ENCODE measurements at places on chromosomes 7 and 10.

DNA sequence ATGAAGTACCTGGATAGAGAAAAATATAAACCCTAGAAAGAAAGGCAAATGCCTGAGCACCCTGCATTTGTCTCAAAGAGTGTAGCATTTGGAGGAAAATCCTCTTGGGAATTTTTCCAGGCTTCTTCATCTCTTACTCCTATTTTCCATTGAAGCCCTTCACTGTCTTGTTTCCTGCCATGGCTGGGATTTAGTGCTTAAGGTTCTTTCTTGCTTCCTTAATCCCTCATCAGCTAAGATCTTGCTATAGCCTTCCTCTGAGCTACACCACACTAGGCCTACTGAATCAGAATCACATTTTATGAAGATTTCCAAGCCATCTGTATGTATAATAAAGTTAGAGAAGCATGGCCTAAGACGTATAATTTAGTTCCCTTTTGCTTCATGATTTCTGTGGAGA lies 97.5 kb upstream of the PHYHIPL start:
- DNase-seq = no peak

GRCh38 chr10:69769395-69769992 lies 32.2 kb upstream of the COL13A1 start:
- DNase-seq = peak; percentile 64

DNA sequence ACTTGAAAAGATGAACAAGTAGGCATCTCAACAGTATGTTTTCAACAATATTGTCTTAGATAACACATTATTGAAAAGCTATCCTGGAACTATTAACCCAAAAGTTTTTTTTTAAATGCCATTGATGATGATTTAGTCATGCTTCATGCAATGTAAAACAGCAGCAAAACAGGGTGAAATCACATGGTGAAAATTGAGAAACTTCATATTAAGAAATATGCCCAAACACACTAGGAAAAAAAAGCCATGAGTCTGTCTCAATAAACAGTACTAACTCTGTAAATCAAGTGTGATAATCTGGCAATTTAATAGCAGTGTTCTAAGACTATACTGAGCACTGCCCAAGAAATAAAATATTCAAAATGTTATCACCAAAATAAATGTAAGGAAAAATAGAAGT lies 613.1 kb downstream of the KCNMA1 start:
- no peak for DNase-seq

DNA sequence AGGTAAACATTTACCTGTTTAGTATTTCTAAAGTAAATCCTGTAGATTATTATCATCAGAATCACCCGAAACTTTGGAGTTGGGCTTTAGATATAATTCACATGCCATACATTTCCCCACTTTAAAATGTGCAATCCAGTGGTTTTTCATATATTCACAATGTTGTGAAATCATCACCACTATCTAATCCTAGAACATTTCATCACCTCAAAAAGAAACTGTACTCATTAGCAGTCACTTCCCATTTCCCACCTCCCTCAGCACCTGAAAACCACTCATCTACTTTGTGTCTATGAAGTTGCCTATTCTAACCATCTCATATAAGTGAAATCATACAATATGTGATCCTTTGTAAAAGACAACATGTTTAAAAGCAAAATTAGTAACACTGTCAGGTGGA lies 182.6 kb downstream of the FZD1 start:
- DNase-seq = no peak

- no peak for DNase-seq
Measured at GRCh38 chr7:94710256-94710655, 54.3 kb upstream of the SGCE start.

GRCh38 chr10:121772884-121773283 lies 154.9 kb downstream of the ATE1 start:
- DNase-seq = no peak

GRCh38 chr7:108138911-108139310 lies 8.8 kb upstream of the LAMB4 start:
- DNase-seq = no peak

- no peak for DNase-seq
Measured at GRCh38 chr7:50355817-50356178, 51.3 kb downstream of the IKZF1 start.

DNA sequence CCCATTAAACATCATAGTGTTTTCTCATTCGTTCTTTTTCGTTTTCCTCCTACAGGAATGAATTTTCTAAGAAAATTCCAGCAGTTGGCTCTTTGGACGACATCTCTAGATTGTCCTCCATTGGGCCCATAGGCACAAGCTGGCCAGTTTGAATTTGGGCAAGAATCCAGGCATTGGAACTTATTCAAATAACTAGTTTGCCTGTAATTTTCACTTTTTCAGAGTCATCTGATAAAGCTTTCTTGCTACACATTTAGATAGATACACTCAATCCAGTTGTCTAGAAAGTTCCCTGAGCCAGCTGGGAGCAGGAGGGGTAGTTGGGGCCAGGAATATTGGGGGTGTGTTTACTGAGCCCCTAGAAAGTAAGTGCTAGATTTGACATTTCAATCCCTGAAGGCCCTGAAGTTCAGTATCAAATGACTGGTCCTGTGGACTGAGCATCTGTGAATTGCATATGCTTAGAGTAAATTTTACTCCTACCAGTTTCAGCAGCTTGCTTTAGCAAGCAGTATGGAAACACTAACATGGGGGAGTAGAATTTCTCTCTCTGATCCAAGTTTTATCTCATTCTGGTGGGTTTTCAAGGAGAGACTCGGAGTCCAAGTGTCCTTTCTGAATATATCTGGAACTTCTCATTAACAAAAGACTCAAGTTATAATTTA lies 5.2 kb downstream of the EGFR start:
- no peak for DNase-seq

GRCh38 chr10:35306852-35307251 lies 29.5 kb upstream of the CCNY start:
- DNase-seq = no peak

GRCh38 chr7:72032934-72033333 lies 379.2 kb downstream of the CALN1 start:
- no peak for DNase-seq

DNA sequence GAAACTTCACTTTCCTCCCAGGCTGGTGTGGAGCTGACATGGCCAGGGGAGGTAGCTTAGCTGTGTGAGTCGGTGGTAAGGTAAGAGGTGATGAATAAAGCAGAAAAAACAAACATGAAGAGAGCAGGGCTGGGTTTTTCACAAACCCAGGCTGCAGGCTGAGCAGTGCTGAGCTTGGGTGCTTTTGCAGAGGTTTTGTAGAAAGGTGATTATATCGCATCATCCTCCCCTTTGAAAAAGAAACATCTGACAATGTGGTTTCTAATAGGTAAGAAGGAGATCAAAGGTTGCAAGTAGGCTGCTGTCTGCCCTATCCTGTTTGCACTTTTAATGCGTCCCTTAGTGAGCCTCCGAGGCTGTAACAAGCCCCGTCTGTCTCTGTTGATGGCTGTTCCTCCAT lies 69.6 kb upstream of the GRM8 start:
- DNase-seq = no peak

DNA sequence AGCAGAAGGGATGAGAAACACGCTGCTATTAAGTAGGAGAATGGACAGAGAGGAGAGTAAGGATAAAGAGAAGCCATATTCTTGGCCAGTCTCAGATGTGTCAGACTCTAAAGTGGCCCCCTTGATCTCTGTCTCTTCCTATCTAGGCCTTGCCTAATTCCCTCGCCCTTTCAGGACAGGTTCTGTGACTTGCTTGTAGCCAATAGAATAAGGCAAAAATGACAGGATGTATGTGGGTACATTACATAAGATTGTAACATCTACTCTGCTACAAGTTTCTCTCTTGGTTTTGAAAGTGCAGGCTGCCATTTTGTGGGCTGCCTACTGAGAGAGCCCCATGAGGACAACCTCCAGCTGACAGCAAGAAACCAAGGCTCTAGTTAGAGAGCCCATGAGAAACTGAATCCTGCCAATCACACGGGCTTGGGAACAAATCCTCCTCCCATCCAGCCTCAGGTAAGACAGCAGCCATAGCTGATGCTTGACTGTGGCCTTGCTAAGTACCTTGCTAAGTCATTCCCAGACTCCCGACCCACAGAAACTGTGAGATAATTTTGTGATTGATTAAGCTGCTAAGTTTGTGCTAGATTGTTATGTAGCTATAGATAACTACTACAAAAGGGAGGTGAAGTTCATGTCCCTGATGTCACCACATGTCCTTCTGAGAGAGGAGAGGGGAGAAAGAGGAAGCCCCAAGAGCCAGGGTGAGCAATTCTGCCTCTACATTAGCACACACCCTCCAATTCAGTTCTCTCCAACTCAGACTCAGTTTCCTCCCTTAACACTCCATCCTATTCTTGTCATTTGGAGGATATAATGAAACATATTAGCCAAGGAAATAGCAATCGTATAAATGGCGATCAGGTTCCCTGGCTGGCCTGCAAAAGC lies 185.5 kb downstream of the SGMS1 start:
- DNase-seq = no peak

DNA sequence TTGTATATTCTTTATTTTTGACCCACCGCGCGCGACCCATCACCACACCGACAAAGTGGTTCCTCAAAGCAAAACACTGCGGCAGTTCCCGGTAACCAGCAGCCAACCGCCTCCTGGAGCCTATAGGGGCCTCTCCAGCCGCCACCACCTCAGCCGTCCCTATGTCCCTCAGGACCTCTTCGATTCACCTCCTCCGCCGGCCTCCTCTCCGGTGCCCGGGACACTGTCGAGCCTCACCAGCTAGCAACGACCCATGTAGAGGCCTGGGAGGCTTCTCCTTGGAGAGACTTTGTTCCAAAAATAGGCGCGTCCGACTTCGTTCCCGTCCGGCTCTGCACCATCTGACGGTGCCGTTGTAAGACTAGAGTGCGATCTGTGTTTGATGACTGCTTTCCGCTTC lies 158.8 kb downstream of the HGF start:
- DNase-seq = peak; percentile 29

GRCh38 chr10:5497948-5498730 lies 1.2 kb downstream of the CALML5 start:
- no peak for DNase-seq

DNA sequence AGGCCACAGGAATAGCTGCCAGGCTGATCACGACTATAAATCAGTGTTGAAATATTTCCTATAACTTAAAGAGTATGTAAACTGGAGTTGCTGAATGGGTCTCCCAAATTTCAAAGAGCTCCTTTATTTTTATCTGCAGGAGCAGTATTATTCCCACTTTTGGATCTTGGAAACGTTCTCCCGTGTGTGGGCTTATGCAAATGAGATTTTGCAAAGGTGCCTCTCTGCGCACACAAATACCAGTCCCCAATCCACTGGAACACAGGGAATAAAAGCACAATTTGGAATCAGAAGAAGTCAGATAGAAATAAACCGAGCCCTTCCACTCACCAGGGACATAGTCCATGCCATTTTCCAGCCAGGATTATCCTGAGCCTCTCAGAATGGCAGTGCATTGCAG lies 350.2 kb upstream of the CELF2 start:
- DNase-seq = no peak

- DNase-seq = no peak
Measured at GRCh38 chr10:77647543-77648293, 10.1 kb upstream of the KCNMA1 start.

DNA sequence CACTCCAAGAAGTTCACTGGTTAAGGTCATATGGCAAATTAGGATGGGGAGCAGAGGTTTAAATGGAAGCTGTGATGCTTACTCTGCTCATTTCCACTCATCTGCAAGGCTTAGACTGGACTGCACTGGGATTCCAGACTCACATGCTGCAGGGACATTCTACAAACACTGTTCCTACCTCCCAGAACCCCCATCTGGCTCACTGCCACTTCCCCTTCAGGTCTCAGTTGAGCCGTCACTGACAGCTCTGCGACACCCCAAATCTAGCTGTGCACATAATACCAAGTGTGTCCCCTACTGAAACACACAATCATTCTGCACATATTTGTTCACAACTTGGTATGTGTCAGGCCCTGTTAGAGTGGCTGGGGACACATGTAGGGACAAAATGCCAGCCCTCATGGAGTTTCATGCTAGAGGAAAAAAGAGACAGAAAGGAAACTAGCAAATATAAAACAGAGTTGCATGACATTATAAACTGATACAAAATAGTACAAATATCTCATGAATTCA lies 5.4 kb downstream of the PRKCQ start:
- DNase-seq = no peak

DNA sequence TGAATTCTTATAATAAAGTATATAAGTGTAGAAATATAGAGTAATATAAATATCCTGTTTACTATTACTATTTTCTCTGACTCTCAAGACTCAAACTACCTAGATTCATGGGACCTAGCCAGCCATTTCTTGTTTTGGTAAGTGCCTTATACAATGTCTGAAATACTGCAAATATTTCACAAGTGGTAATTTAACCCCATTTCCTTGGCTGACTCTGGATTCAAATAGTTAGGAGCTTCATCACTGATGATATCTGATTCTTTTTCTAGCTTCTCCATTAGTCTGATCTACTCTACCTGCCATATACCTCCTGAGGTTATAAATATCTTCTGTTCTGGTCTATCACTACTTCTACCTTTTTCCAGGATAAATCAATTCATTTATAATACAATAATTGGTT lies 6.4 kb upstream of the RALA start:
- DNase-seq = no peak

GRCh38 chr10:13893926-13894325 lies 307.2 kb downstream of the PRPF18 start:
- DNase-seq = no peak

DNA sequence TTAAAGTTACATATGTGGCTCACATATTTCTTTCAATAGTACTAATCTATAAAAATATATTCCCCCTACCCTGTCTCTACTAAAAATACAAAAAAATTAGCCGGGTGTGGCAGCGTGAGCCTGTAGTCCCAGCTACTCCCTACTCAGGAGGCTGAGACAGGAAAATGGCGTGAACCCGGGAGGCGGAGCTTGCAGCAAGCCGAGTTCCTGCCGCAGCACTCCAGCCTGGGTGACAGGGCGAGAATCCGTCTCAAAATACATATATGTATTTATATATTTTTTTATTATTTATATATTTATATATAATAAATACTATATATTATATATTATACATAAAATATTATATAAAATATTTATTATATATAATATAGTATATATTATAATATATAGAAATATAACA lies 69.7 kb upstream of the GRM3 start:
- peak; percentile 41 for DNase-seq

GRCh38 chr7:104150470-104150869 lies 57.3 kb downstream of the ORC5 start:
- no peak for DNase-seq

DNA sequence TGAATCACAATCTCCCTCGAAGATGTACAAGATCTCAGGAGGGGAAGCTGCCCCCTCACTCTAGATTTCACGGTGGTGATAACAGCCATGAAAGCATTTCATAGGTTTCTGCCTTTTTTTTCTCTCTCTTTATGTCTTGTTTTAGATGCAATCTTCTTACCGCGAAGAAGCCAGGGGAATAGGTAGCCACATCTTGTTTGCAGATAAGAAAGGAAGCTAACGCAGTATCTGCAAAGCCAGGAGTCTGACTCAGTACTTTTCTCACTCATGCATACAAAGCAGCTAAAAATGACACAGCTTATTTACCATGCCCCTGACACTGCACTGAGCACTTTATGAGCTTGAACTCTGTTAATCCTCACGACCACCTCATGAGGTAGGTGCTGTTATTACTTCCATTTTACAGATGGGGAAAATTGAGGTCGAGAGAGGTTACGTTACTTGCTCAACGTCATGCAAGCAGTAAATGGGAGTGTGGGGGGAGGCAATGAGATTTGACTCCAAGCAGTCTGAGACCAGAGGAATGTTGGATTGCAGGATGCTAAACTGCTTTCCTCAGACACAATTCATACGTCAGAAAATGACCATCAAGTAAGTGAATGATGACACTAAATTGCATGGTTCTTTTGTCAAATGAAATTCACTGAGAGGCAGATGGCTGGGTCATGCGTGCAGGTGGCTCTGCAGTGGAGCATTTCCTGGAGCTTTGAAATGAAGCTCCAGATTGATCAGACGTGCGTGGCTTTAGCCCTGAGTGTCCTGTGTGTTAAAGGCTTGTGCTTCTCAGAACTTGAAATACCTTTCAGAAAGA lies 3.3 kb downstream of the MAP3K8 start:
- no peak for DNase-seq

Data from WTC11 (cell line).